Spleen (tissue), 13 donors: ENCODE measurements at places on chromosomes 5 and 9. TPM values are rescaled to one million over a fixed set of nuclear protein-coding genes. Genes with fewer than 3 reads are reported as not detected.

Gene KCNMB1
- polyA plus RNA-seq, result 0.74 TPM

Gene CHSY3
- 0.07 TPM for polyA plus RNA-seq

Gene ALG2
- polyA plus RNA-seq, result 15.4 TPM

Gene KLF4
- polyA plus RNA-seq, result 19.4 TPM

Gene SOX30
- polyA plus RNA-seq, result 0.11 TPM

Gene CETN3
- polyA plus RNA-seq, result 18.2 TPM

Gene GPR150
- polyA plus RNA-seq, result 0.83 TPM

Gene BTNL8
- 0.42 TPM for polyA plus RNA-seq

DNA sequence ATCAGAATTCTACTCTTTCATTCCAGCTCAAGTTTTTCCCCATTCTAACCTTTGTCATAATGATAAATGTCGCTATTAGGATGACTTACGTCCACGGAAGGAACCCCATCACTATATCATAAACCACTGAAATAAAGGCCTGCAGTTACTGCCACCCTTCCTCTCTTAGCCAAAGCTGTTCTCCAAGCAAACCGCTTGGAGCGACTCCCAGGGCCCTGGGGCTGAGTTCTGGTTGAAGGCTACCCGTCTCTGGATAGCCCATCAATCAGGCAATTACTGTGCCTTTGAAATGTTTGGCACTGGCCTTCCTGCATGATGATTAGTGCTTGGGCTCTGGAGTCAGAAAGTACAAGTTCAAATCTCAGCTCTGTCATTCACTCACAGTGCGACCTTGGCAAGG, 386.0 kb downstream of the SPOCK1 start:
- no peak for DNase-seq

- no peak for DNase-seq
Observed at GRCh38 chr5:83628360-83628759, 92.3 kb downstream of the HAPLN1 start.

DNA sequence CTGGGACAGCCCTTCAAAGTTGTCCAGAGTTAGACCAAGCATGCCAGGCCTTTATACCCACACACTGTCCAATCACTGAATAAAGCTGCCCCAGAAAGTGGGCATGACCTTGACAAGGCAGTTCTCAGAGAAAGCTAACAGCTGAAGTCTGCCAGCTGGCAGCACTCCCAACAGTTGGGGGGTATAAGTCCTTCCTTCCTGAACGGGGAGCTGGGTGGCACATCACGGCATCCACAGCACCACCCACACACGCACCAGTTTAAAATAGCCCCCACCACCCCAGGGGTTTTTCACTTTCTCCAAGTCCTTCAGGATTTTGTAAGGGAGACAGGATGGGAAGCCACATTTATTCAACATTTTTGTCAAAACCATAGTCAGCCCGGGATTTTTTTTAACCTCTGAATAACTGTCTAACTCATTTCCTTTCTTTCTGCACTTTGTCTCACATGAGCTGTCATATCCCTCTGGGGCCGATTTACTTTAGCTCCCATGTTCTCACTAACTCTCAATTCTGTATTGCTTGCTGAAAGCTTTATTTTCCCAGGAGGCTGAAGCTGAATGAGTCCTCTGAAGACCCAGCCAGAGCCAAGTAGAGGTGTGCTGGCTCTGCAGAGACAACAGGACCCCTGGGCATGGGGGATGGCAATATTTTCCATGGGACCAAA, 15.4 kb downstream of the FAM81B start:
- no peak for DNase-seq

- DNase-seq, result peak; percentile 45
Observed at GRCh38 chr5:10653751-10654400, 90.0 kb downstream of the ANKRD33B start.

DNA sequence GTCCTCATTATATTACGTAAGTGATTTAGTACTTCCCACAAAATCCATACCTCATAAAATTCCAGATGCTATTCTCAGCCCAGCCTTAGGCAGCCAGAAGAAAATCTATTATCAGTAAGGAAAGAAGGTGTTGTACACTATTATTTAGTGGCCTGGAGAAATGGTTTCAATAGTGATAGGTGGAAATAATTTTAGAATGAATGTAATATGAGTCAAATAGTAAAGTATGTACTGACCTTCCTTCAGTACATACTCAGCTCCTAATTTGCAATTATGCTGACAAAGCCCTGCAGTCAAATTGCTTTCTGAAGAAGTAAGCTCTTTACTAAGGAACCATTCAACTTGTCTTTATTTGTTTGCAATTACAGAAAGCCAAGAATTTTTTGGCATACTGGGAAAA, 409.2 kb downstream of the HTR1A start:
- no peak for DNase-seq

- peak; percentile 91 for DNase-seq
Observed at GRCh38 chr9:37801287-37801850, 772 bp downstream of the DCAF10 start.

DNA sequence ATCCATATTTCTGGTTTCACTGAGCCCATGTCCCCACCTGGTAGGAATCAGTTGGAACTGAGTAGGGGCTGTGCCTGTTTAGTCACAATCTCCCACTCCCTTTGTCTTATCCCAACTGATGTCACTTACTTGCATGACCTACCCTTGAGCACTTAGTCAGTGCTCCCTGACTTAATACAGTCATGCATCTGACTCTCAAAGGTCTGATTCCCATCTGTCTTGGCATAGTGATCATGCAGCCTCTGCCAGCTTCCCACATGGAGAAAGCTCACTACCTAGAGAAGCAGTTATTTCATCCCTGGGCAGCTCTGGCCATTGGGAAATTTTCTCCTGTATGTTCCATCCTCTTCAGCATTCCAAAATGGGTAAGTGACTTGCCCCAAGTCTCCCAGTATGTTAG, 24.8 kb downstream of the ABLIM3 start:
- no peak for DNase-seq

- DNase-seq, result no peak
Observed at GRCh38 chr5:6872441-6873160, 159.4 kb downstream of the TENT4A start.

DNA sequence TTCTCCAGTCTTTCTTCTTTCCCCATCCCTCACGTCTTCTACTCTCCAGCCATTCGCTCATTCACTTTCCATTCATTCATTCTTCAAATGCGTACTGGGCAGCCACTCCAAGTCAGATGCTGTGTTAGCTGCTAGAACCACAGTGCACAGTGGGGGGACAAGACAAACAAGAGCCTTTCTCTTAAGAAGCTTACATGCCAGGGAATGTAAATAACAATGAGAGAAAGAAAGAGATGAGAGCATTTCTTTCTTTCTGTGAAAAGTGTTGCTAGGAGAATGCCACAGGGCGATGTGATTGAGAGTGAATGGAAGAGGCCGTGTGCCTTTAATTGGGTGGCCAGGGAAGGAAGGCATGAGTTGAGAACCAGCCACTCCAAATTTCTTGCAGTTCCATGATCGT, 46.3 kb upstream of the SMIM23 start:
- no peak for DNase-seq

GRCh38 chr5:71839096-71839884, 120.2 kb downstream of the CARTPT start:
- DNase-seq, result no peak

- DNase-seq, result no peak
Observed at GRCh38 chr5:117235786-117236185, 661.2 kb upstream of the SEMA6A start.

GRCh38 chr5:178130576-178131445, at the start of gene RMND5B:
Gene RMND5B (plus strand): TSS chr5:178131014. CDS start chr5:178138120, 7,106 bp downstream.
- DNase-seq, result peak; percentile 96
